Esophagus squamous epithelium (tissue), 5 donors: ENCODE measurements at places on chromosomes 4 and X.

DNA sequence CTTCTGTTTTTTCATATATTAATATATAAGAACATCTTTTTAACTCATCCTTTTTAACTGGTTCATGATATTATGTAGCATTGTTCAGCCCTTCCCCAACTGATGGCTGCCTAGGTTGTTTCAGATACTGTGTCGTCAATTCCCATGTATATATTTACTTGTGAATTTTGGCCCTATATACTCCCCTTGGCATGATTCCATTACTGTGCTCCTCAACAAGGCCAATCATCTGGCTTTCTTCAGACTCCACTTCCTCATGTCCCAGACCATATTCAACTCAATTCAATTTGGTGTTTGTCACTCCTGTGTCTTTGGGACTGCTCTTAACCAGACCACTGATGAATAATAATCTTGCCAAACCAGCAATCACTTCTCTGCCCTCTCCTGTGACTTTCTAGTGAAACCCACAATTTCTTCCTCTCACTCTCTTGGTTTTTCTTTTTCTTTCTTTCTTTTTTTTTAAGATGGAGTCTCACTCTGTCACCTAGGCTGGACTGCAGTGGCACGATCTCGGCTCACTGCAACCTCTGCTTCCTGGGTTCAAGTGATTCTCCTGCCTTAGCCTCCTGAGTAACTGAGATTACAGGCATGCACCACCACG, 2.7 kb upstream of the WDR45 start:
- no peak for DNase-seq
- peaks cover 13% of the 10 kb centered on the region for H3K4me1 ChIP-seq
- no peaks in the 10 kb centered on the region for H3K27me3 ChIP-seq
- H3K36me3 ChIP-seq: no peaks in the 10 kb centered on the region
- no peak overlapping the region for H3K27ac ChIP-seq

DNA sequence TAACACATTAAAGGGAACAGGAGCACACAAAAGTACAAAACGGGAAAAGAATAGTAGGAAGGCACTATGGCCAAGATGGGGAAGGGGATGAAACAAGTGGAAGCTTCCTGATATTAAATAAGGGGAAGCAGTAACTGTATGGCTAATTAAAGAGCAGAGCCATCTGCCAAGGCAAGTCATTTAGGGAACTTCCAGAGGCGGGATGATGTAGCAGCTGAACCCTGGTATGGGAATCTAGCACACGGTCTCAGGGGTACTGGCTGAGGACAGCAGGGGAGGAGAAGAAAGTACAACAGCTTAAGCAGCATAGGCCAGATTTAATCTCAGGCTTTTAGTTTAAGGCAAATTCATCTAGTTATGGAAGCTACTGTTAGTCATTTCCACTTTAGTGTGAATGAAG, 59.1 kb downstream of the IGFBP7 start:
- DNase-seq: no peak
- peaks cover 36% of the 10 kb centered on the region for H3K4me1 ChIP-seq
- peak overlapping the region; percentile 21 for H3K27ac ChIP-seq
- H3K4me3 ChIP-seq: no peak overlapping the region

DNA sequence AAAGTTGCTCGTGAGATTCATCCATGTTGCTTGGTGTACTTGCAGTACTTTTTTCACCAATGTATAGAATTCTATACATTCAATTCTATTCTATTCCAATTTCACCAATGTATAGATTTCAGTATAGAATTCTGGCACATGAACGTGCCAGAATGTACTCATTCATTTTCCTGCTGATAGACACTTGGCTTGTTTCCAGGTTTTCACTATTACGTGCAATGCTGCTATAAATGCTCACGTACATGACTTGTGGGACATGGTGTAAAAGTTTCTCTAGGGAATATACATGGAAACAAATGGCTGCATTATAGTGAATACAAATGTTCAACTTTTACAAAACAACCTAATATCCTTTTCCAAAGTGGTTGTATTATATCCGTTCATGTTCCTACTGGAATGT, 6.8 kb upstream of the CXorf66 start:
- H3K4me3 ChIP-seq: no peak overlapping the region
- no peak overlapping the region for H3K27ac ChIP-seq
- no peaks in the 10 kb centered on the region for H3K4me1 ChIP-seq
- DNase-seq: no peak
- H3K27me3 ChIP-seq: no peaks in the 10 kb centered on the region
- H3K36me3 ChIP-seq: no peaks in the 10 kb centered on the region

GRCh38 chr4:1269209-1269608, 20.3 kb upstream of the CTBP1 start:
- DNase-seq: no peak
- H3K27me3 ChIP-seq: no peaks in the 10 kb centered on the region
- H3K4me1 ChIP-seq: no peaks in the 10 kb centered on the region
- no peak overlapping the region for H3K27ac ChIP-seq
- no peak overlapping the region for H3K4me3 ChIP-seq

GRCh38 chrX:47991263-47992094, 12.3 kb downstream of the ZNF182 start:
- H3K27me3 ChIP-seq: no peaks in the 10 kb centered on the region
- H3K36me3 ChIP-seq: no peaks in the 10 kb centered on the region
- no peak overlapping the region for H3K27ac ChIP-seq
- no peak for DNase-seq

- H3K36me3 ChIP-seq: no peaks in the 10 kb centered on the region
- no peaks in the 10 kb centered on the region for H3K27me3 ChIP-seq
- H3K4me1 ChIP-seq: no peaks in the 10 kb centered on the region
- no peak overlapping the region for H3K4me3 ChIP-seq
Measured at GRCh38 chr4:102783006-102783405, 22.2 kb upstream of the MANBA start.

DNA sequence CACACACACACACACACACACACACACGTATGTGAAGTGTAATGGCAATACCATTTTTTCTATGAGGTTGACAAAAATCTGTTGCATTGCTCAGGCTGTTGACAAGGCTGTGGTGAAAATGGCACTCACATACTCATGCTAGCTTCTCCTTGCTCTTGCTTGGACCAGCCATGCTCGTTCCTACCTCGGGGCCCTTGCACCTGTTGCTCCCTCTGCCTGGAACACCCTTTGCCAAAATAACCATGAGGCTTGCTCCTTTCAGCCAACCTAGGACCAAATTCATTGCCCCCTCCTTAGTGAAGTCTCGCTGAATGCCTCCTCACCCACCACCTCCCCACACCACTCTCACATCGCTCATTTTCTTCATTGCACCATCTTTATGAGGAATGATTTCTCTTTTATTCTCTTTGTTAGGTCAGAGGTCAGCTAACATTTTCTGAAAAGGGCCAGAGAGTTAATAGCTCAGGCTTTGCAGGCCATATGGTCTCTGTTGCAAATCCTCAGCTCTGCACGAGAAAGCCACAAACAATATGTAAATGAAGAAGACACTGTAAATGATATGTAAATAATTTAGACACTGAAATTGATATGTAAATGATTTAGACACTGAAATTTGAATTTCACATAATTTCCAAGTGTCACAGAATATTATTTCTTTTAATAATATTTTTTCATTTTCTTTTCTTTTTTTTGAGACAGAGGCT, 13.3 kb downstream of the SLC38A5 start:
- no peaks in the 10 kb centered on the region for H3K4me1 ChIP-seq
- H3K4me3 ChIP-seq: no peak overlapping the region
- H3K27me3 ChIP-seq: no peaks in the 10 kb centered on the region
- H3K36me3 ChIP-seq: no peaks in the 10 kb centered on the region
- no peak overlapping the region for H3K27ac ChIP-seq
- DNase-seq: no peak

- no peaks in the 10 kb centered on the region for H3K27me3 ChIP-seq
- no peak overlapping the region for H3K4me3 ChIP-seq
- DNase-seq: no peak
- no peaks in the 10 kb centered on the region for H3K4me1 ChIP-seq
- no peaks in the 10 kb centered on the region for H3K36me3 ChIP-seq
Measured at GRCh38 chr4:141977433-141977832, 341.1 kb downstream of the IL15 start.

- peaks cover 8% of the 10 kb centered on the region for H3K4me1 ChIP-seq
- no peak overlapping the region for H3K27ac ChIP-seq
- no peak for DNase-seq
- H3K36me3 ChIP-seq: no peaks in the 10 kb centered on the region
Measured at GRCh38 chr4:88660446-88661294, 37.0 kb downstream of the NAP1L5 start.

DNA sequence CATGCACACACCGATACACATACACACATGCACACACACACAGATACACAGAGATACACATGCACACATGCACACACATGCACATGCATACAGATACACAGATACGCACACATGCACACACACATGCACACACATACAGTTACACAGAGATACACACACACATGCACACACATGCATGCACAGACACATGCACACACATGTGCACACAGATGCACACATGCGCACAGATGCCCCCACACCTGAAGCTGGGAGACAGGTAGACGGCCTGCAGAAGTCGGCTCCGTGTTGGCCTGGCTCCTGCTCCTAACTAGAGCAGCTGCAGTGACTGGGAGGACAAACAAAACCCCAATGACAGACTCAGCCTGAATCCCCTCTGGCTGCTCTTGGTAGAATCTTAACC, 46.8 kb downstream of the PSAPL1 start:
- H3K27ac ChIP-seq: no peak overlapping the region
- H3K27me3 ChIP-seq: peaks cover 25% of the 10 kb centered on the region
- no peaks in the 10 kb centered on the region for H3K4me1 ChIP-seq
- H3K4me3 ChIP-seq: no peak overlapping the region
- H3K36me3 ChIP-seq: no peaks in the 10 kb centered on the region
- DNase-seq: no peak

- H3K36me3 ChIP-seq: no peaks in the 10 kb centered on the region
- no peak for DNase-seq
- H3K4me3 ChIP-seq: no peak overlapping the region
- H3K4me1 ChIP-seq: no peaks in the 10 kb centered on the region
- no peak overlapping the region for H3K27ac ChIP-seq
Measured at GRCh38 chr4:95601356-95601755, 52.6 kb upstream of the UNC5C start.

GRCh38 chr4:54493862-54494261, 163.9 kb upstream of the KIT start:
- no peak for DNase-seq
- no peaks in the 10 kb centered on the region for H3K4me1 ChIP-seq
- no peak overlapping the region for H3K4me3 ChIP-seq
- no peaks in the 10 kb centered on the region for H3K27me3 ChIP-seq
- no peak overlapping the region for H3K27ac ChIP-seq

DNA sequence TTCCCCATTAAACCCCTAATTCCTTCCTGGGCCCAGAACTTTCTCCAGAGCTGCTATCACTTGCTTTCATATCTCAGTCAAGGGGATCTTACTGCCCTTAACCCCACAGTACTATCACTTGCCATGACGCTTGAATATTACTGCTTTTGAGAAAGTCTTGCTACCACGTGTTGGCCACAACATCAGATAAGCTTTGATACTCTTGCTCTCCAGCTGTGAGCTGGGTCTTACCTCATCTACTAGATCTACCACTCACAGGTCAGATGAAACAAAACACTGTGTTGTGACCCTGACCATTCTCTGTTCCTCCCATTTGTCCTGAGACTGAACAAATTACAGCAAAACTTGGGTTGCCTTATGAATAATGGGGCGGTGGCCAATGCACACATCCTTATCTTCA, 12.1 kb upstream of the TAPT1 start:
- H3K36me3 ChIP-seq: peaks cover 23% of the 10 kb centered on the region
- no peaks in the 10 kb centered on the region for H3K4me1 ChIP-seq
- no peak overlapping the region for H3K4me3 ChIP-seq
- no peak for DNase-seq
- H3K27me3 ChIP-seq: no peaks in the 10 kb centered on the region

GRCh38 chr4:40285692-40286091, 49.4 kb upstream of the CHRNA9 start:
- no peak overlapping the region for H3K27ac ChIP-seq
- no peaks in the 10 kb centered on the region for H3K36me3 ChIP-seq
- DNase-seq: no peak
- peaks cover 19% of the 10 kb centered on the region for H3K4me1 ChIP-seq
- no peaks in the 10 kb centered on the region for H3K27me3 ChIP-seq

DNA sequence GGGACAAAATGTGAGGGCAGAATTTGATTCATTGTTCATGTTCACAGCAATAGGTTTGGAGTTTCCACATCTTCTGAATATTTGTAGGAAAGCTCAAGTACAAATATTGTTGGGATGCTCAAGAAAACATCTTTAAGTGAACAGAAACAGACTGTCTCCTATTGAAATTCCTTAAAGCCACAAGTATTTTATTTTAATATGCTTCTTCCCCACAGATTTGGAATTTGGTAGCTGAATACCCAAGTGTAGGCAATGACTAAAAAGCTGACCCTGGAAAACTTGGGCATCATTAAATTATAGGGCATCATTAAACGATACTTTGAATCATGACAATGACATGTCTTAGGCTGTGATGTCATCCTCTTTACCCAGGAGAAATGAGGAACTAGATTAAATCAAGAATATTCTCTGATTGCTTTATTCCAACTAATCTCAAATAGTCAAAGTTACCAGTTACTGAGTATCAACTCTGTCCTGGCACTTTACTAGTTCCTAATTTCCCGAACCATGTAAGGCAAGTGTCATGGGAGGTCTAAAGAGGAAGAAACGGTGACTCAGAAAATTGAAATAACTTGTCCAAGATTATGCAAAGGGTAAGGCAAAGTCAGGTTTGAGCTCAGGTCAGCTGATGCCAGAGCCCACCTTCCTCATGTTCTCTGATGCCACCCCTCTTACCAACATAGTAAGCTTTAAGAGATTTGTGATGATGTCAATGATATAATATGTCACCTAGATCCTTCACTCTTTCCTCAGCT, 223.1 kb upstream of the LEF1 start:
- no peaks in the 10 kb centered on the region for H3K36me3 ChIP-seq
- no peak overlapping the region for H3K4me3 ChIP-seq
- no peak overlapping the region for H3K27ac ChIP-seq
- H3K27me3 ChIP-seq: no peaks in the 10 kb centered on the region

DNA sequence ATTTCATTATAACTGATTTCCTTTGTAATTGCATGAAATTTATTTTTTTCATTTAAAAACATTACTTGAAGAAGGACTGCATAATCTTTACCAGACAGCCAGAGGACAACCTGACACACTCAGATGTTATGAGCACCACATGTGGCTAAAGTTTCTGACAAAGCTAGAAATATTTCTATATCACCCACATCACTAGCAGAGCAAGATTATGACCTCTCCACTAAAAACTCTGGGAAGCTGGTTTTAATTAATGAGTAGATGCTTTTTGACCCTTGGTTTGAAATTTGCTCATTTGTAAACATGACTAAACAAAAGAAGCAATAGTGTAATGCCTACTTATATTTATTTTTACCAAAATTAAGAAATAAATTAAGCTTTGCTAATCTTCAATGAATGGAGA, 661.5 kb upstream of the EPHA5 start:
- no peak for DNase-seq
- no peaks in the 10 kb centered on the region for H3K36me3 ChIP-seq
- no peak overlapping the region for H3K4me3 ChIP-seq
- no peaks in the 10 kb centered on the region for H3K4me1 ChIP-seq
- no peaks in the 10 kb centered on the region for H3K27me3 ChIP-seq
- no peak overlapping the region for H3K27ac ChIP-seq

GRCh38 chr4:42568610-42569207, 88.2 kb downstream of the ATP8A1 start:
- H3K36me3 ChIP-seq: no peaks in the 10 kb centered on the region
- H3K4me3 ChIP-seq: no peak overlapping the region
- H3K27ac ChIP-seq: no peak overlapping the region
- DNase-seq: no peak
